ENCODE measurements at places on chromosomes 5 and 9.

DNA sequence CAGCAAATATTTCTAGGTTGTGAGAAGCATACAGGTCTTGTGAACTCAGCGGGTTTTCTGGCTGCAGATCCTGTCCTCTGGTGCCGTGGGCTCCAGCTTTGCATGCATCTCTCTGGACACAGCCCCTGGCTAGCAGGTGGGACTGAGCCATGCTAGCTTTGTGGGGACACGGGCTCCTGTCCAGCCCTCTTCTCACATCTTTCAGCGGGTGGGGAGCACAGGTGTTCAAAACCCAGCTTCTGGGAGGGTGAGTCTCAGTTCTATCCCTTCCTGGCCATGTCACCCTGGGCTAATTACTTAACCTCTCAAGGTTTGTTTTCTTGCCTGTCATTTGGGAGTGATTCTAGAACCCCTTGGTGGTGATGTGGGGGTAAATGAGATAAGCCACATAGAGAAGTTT lies 162.3 kb downstream of the ICE1 start:
- no peak for DNase-seq

DNA sequence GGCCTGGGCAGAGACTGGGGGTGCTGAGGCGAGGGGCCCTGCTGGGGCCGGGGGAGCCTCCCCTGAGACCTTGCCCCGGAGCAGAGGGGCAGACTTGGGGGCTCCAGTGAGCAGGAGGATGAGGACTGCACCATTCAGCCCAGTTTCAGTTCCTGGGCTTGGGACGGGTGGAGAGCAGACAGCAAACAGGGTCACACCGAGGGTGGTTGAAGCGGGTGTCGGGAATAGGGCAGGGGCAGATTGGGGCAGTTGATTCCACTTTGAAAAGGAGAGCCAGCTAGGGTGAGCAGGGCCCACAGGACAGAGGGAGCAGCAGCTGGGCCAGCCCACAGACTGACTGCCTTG lies 4.5 kb downstream of the GRK6 start:
- DNase-seq = no peak

DNA sequence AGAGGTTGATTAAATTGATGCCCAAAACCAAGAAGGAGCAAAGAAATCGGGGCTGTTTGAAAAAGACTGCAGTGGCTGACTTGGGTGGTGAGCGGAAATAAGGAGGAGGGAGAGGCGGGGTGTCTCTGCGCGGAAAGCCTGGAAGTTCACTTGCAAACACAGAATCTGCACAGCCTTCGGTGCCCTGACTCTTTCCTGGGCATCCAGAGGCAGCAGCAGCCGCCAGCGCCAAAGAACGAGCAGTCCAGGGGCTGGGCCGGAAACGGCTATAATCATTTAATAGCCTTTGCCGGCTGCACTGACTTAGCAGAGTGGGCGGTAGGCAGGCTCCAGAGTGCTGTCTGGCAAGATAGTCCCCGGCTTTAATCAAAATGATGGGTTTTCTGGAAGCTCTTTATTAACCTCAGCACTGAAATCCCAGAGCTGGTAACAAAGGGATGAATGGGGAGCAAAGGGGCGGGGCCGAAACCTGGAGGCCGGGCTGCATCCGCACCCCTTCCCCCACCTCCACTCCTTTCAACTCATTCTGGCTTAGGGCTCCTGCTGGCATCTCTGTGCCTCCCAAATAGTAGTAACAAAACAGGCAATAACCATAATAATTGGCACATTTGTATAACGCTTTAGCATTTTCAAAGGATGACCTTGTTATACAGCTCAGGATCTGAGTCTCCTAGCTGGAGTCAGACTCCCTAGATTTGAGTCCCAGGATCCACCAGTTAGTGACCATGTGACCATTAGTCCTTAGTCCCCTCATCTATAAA lies 35.7 kb downstream of the PCDHAC2 start:
- DNase-seq = no peak

- DNase-seq = no peak
Observed at GRCh38 chr9:29297592-29297991, 1724.3 kb upstream of the C9orf72 start.

- DNase-seq = no peak
Observed at GRCh38 chr5:142670804-142671203, 15.1 kb downstream of the FGF1 start.

- DNase-seq = no peak
Observed at GRCh38 chr5:54616031-54616430, 98.5 kb downstream of the SNX18 start.

GRCh38 chr9:102669220-102669619 lies 325.9 kb upstream of the CYLC2 start:
- no peak for DNase-seq

DNA sequence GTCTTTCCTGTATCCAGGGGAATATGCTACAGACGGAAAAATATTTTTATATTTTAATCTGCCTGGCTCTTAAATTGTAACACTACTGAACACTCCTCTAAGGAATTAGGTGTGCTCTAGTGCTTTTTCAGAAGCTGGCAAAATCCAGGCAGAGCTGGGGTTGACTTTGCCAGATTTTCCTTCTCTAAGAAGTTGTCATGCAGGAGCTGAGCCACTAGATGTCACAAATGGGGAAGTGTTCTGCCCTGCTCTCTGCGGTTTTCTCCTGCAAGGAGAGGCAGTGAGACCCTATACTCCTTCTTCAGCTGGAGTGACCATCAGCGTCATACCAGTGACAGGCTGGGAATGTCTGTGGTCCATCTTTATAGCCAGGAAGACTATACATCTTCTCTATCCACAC lies 112.5 kb downstream of the HAPLN1 start:
- peak; percentile 24 for DNase-seq

GRCh38 chr9:24189986-24190385 lies 355.7 kb downstream of the IZUMO3 start:
- no peak for DNase-seq

GRCh38 chr9:19975499-19975898 lies 186.7 kb upstream of the SLC24A2 start:
- DNase-seq = no peak

DNA sequence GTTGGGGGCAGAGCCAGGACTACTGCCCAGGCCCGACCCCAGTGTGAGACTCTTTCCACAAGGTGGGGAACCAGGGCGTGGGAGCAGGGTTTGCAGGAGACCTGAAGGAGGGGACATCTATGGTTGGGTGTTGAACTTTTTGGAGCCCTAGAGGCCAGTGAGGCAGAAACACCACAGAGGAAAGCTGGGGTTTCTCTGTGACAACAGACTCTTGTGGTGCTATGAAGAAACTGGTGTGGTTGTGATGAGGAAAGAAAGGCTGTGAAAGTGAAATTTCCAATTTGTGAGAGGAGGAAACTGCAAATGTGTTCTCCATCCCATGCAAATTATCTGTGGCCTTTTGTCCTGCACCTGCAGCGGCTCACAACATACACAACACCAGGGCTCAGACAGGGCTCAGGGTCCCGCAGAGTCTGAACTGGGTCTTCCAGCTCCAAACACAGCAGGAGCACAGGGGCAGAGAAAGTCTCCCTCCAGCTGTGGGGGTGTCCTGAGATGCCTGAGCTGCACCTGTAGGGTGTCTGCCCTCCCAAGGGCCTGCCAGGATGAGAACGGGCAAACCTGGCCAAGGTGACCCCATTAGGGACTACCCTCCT lies 51.4 kb upstream of the GRHPR start:
- no peak for DNase-seq

DNA sequence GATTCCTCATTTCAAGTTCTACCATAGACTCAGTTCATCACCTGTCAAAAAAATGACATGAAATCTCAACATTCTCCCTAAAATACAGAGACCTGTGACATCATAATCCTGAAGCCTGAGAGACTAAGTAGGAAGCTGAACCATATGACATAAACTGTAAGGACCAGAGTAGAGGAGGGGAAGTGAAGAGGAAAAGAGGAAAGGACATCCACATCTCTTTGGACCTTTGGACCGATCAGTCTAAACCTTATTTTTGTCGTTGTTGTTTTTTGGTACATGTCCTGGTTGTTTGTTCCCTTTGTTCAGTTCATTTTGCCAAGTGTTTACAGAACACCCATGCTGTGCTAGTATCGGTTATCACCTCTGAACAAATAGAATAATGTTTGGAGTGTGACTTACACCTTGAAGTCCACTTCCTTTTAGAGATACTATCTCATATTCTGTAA lies 41.9 kb downstream of the LURAP1L start:
- no peak for DNase-seq

GRCh38 chr9:17631396-17631795 lies 52.5 kb downstream of the SH3GL2 start:
- DNase-seq = no peak

- DNase-seq = peak; percentile 49
Observed at GRCh38 chr5:33321026-33321425, 119.7 kb upstream of the TARS1 start.

- no peak for DNase-seq
Observed at GRCh38 chr5:178537467-178538371, 52.5 kb downstream of the COL23A1 start.

- no peak for DNase-seq
Observed at GRCh38 chr9:129954868-129955550, 88.0 kb downstream of the FNBP1 start.

DNA sequence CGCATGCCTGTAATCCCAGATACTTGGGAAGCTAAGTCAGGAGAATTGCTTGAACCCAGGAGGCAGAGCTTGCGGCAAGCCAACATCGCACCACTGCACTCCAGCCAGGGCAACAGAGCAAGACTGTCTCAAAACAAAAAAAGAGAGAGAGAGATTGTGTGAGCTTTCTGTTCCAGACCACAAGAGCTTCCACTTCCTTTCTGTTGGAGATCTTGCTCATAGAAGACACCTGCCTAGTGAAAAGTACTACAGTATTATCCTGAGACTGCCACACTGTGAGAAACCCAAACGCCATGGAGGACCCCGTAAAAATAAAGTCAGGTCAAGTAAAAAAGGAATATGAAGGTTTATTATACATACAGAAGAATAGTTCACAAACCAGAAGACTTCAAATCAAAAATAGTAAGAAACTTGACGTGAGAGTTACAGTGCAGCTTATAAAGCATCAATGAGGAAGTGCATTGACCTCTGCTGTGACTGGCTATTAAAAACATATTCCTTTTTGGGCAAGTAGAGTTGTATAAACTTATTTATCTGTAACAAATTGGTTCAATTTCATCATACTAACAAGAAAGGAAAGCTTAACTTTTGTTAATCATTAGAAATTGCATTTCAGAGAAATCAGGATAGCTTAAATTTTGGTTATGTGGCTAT lies 4.3 kb upstream of the EMB start:
- no peak for DNase-seq

DNA sequence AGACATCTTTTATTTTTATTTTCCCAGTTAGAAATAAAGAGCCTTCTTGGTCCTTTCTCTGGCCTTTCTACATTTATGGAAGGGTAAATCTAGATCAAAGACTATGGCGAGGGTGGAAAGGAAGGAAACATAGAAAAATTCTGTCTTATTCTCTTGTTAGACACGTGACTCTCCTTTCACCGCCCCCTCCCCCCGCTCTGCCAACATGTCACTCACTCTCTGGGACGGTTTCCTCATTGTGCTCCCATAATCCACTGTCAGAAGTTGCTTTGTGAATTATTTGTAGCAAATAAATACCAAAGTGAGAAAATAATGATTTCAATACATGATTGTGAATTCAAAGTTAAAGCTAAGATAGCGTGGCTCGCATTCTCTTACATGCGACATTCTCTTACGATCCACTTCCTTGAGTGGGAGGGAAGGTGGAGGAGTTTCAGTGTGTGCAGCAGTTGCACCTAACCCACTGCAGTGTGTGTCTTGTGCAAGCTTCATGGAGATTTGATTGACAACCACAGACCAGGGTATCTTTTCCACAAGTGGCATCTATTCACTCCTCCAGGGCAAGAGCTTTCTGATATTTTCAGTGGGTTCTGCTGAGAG lies 423.0 kb upstream of the KIF2A start:
- DNase-seq = no peak

DNA sequence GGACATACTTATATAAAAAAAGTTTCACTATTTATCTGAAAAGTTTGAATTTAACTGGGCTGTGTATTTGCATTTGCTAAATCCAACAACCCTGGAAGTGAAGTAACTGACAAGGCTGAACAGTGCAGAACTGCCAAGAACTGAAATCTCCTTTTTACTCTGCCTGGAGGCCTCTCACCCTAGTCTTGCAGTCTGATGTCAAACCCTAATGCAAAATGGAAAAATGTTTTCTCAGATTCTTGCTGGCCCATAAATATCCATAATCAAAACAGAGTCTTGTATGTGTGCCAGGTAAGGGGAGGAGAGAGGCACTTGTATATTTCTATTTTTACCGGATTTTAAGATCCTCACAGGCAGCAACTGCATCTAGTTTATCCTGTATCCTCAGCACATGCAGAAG lies 432.7 kb upstream of the KLF4 start:
- no peak for DNase-seq

GRCh38 chr9:87213948-87214347 lies 266.6 kb upstream of the GAS1 start:
- DNase-seq = no peak

DNA sequence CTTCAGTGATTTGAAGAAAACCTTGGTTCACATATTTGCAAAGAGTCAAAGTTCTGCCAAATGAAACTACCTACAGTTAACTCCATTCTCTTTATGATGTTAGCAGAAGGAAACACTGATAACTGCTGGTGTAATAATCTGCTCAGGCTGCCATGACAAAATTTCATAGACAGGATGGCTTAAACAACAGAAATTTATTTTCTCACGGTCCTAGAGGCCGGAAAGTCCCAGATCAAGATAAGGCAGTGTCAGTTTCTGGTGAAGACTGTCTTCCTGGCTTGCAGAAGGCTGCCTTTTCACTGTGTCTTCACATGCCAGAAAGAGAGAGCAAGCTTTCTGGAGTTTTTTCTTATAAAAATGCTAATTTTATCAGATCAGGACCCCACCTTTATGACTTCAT lies 102.4 kb upstream of the PARP8 start:
- DNase-seq = no peak

DNA sequence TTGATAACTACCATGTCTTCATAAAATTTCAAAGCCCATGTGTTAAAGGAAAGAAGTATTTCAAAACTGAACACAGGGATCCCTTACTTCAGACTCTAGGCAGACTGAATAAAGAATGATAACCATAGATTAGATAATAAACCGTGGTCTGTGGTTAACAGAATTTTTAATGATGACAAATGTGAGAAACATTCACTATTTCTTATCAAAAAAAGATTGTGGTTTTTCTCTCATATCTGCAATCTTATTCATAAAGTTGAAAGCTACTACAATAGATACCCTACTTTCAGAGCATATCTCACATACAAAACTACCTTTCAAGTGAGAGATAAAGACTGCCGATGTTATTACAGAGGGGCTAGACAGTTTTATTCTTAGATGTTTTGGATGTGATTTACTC lies 816.8 kb upstream of the DMAC1 start:
- no peak for DNase-seq

GRCh38 chr5:25006734-25007133 lies 362.0 kb upstream of the CDH10 start:
- DNase-seq = no peak

Measured in hepatic stellate cell (primary cell).